ENCODE measurements at places on chromosomes 16 and 17.
A peak's percentile ranks its signal among the peaks of the same experiment; 100 is the strongest.

- DNase-seq = no peak
These were observed 99.0 kb downstream of the CMIP start for GRCh38 chr16:81543571-81543970.

- DNase-seq = no peak
These were observed 32.7 kb upstream of the CACNG1 start for GRCh38 chr17:67011527-67012175.

DNA sequence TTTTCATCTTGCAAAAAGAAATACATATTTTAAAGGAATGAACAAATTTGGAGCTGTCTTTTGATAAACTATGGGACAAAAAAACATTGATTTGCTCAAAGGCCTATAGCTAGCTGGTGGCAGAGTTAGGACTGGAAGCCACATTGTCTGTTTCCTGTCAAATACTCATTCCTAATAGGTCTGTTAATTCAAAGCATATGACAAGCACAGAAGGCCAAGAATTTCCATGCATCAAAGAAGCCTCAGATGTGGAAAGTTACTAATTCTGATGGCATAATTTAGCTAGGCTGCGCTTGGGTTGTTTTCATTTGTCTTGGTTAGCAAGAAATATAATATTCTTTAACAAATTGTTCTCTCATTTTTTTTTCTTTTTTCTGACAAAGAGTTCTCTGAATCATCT lies 98.0 kb downstream of the CDK5R1 start:
- no peak for DNase-seq

DNA sequence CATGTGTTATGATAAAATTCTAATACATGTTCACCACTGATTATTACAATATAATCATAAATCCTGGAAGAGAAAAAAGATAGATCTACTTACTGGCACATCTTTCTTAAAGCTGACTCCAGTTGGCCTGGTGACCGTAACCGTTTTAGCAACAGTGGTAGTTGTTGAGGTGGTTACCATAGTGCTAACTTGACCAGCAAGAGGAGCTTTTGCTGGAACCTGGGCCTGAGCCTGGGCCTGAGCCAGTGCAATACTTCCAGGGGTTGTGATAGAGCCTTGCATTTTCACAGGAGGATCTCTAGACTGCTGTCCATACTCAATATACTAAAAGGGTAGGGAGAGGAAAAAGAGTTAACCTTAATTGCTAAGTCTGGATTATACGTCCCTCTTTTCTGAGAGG lies 36.2 kb downstream of the SETD6 start:
- DNase-seq = no peak

DNA sequence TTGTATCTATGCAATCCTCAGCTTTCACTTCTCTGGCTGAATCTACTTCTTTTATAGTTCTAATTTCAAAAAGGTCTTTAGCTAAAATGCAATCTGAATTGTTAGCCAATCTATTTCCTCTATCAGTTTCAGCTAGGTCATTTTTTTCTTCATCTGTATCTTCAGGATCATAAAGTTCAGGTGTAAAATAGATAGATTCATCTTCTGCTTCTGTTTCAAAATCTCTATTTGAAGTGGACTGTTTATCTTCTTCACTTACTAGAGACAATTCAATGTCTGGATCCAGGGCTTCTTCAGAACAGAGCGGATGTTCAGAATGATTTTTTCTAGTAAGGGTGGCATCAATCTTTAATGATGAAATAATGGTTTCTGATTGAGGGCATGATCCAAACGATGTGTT lies 92.4 kb upstream of the NACA2 start:
- no peak for DNase-seq

- peak; percentile 32 for DNase-seq
These were observed 549.4 kb upstream of the CDH5 start for GRCh38 chr16:65817066-65817465.

DNA sequence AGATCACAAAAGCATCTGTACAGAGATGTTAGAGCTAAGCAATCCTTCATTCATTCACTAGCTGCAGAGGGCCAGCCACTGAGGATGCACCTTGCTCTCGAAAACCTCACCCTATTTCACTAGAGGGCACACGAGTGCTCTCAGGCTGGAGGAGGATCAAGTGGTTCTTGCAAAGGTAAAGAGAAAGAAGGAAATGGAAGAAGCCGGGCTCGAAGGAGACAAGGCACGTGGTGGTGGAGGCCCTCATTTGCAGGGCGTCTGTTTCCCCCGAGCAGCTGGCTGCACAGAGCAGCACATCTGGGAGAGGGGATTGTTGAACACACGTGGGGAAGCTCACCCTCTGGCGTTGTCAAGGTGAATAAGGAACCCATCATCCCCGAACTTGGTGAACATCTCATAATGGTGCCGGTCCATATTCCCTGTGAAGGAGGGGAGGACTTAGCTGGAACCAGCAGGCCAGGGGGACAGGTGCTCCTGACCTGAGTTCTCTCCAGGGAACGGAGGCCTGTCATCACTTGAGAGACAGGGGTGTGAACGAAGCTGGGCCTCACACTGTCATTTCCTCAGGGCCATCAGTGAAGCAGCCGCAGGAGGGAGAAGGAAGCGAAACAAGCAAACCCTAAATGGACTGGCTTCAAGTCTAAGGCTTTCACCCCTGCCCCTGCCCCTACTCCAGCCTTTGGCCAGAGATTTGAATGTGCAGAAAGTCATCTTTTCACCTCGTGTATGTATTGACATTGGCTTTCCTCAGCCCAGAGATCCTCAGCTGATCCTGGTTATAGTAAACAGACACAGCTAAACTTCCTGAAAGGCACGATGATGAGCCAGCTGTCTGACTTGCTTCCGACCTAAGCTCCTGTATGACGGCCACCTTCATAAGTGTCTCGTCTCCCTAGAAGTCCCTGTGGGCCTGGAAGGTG lies 27.6 kb downstream of the PRKAR1A start:
- DNase-seq = no peak

DNA sequence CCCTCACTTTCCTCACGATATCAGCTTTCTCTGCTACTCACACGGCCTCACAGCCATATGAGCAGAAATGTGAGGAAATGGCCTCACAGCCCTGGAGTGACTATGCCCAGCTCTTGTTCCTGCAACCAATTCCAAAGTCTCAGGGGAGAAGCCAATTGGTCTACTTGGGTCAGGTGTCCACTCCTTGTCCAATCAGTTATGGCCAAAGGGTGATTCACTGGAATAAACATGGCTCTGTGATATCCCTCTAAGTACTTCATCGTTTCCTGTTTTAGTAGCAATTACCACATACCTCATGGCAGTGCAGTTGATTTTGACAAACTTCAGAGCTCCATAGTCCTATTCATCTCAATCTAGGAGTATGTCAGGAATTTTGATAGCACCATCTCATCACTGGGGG lies 195.4 kb downstream of the KATNIP start:
- DNase-seq = no peak

DNA sequence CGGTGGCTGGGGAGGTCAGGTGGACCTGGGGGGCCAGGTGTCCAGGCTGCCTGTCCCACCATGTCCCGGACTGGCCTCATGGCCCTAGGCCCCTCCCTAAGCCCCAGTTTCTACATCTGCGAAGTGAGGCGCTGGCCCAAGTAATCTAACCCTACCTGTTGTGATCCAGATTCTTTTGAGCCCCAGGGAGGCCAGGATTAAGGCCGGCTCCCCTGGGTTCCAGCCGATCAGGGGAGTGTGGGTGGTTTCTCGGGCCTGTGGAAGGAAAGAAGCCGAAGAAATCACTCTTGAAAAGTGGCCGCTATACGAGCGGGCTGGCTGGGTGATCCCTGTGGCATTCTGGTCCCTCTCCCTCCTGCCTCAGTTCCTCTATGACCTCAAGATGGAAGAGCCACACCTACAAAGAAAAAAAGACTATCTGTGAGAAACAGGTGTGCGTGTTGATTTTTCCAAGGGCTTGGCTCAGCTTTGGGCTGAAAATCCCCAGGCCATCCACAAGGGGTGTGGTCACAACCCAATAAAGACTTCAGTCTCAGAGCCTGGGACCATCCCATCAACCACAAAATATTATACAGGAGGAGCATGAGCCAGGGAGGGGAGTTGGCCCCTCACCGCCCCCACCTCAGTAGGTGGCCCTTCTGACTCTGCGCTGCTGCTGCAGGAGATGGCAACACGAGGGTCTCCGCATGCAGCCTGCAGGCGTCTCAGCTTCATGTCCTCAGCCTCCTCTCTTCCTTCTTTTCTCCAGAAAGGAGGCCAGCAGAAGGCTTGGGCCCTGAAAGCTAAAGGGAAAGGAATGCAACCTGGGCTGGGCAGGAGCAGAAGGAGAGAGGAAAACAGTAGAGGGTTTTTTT lies 20.3 kb downstream of the GPR142 start:
- no peak for DNase-seq

GRCh38 chr16:73037331-73037745 lies 10.6 kb downstream of the ZFHX3 start:
- DNase-seq = no peak

- no peak for DNase-seq
These were observed 79.1 kb downstream of the GRIN2A start for GRCh38 chr16:10103118-10103517.

DNA sequence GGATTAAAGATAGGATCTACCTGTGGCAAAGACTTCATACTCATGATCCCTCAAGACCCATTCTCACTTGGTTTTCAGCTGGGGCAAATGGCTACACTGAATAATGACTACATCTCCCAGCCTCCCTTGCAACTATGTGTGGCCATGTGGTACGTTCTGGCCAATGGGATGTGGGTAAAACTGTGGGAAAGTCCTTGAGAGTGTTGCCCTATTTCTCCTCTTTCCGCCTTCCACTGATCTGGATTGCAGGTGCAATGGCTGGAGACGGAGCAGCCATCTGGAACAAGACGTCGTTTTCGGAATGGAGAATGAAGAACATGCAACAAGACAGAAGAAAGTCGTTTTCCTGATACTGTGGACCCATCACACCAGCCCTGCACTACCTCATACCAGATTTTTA lies 48.5 kb downstream of the HAPSTR1 start:
- peak; percentile 58 for DNase-seq

DNA sequence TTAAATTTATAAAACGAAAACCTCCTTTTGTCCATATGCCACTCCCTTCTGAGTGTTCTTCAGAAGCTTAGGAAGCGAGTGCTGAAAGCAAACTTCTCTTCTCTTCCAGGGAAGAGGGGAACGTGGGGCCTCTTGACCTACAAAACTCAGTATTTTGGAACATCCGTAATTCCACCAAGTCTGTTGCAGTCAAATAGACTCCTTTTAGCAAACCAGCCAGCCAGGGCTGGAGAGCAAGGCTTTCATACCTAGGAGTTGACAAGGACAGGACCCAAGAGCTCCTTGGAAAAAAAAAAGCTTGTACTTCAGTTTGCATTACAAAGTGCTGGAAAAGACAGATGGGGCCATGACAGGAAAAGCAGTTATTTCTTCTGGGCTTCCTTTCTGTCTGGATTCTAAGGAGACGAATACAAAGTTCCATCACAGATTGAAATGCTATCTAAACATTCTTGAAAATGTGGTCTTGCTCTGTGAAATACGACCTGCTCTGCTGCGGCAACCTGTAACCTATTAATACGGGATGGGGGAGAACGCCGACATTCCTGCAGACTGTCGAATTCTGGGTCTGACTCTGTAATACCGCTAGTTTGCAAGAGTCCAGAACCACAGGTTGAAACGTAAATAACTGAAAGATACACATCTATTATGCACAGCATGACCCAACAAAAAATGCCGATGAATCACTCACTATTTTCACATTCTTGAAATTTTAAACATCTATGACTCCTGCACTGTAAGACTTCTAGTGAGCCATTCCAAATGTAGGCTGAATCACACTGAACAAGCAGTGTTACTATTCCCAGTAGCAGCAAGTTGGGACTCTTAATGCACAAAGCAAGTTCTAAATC lies 20.6 kb downstream of the VPS53 start:
- DNase-seq = no peak

- no peak for DNase-seq
These were observed 10.5 kb downstream of the CNEP1R1 start for GRCh38 chr16:50035468-50035992.

DNA sequence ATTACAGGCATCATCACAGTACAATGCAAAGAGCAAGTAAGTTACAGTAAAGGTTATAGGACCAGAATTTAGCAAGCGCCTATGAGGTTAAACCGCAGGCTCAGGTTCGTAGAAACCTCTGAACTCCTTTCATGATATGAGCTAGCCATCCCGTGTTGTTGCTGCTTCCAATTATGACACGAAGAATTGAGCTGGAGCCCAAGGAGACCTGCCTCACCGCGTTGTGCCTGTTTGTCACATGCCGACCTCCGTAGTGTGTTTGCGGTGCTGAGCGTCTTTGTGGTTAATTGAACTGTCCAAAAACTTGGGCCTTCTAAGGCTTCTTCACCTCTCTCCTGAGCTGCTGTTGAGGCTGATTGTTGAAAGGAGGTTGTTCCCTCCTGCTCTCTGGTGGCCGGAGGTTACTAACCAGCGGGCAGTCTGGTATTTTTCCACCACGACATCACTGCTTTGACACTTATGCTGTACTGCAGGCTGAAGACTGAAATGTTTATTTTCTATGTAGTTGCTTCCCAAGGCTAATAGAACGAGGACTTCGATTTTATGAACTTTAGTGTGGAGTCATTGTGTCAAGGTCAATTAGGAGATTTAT lies 67.5 kb downstream of the SEC14L1 start:
- DNase-seq = peak; percentile 43

DNA sequence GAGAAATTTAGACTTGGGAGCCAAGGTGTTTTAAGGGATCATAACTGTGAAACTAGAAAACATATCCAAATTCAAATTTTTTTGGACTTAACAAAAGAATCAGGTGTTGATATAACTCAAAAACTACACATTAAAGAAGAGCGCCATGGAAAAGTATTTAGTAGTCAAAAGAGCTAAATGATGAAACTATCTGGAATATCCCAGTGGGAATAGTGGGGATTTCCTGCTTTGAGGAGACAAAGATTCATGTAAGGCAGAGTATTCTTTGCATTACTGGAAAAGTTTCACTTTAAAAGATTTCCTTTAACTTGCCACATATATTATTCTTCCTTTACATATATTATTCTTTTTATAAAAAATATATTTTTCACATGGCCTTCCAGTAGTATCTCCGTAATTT lies 40.3 kb upstream of the VPS4A start:
- DNase-seq = no peak
